Brain (organoid and tissue), 16 donors: ENCODE measurements at places on chromosomes 2 and 18.

GRCh38 chr2:182349268-182349667, 77.6 kb downstream of the PDE1A start:
- no peak for DNase-seq

GRCh38 chr2:47016172-47016913, 100.7 kb upstream of the MCFD2 start:
- no peak for DNase-seq

DNA sequence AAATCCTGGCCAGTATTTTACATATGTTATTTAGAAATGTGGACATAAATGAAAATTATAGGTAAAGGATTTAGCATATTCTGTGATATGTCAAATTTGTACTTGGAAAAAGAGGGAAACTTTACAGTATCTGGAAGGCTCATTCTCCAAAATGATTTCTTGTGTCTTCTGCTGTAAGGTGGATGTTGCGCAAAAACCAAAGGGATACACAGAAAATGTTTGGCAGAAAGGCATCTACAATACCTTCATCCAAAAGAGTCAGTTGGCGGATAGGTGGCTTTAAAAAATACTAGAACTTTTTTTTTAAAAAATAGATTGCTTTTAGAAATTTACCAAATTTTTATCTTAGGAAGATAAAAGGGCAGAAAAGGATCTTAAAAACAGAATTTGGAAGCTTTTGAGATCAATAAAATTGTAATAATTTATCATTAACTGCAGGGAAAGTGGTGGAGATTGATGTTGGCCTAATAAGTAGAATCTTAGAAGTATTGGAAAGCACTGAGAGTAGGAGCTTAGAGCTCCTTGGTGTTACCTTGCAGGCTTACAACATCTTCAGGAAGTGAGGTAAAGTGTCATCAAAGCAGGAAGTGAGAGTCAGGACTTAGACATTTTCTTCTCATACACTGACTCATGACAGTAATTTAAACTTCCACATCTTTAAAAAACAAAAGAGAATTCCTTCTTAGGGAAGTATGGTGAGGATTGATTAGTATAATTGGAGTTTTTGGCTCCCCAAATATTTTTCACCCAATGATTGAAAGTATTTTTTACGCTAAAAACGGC, 2.1 kb downstream of the NABP1 start:
- DNase-seq, result no peak

DNA sequence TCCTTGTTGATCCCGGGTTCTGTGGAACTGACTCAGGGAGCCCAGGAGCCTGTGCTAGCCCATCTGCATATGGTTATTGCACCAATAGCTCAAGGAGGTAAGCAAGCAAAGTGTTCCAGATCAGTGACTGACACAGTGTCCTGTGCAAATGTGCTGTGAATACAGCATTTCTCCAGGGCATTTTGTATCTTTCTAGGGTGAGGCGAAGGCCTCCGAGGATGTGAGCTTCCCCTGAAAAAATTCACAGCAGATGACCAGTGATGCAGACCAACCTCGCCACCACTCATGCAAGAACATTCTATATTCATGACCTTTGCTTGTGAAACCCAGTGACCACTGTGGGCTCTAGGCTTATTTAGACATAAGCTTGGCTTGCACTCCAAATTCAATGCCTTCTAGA, 15.2 kb upstream of the NT5DC4 start:
- no peak for DNase-seq

GRCh38 chr2:46580416-46580815, 101.1 kb downstream of the TMEM247 start:
- DNase-seq, result no peak

- no peak for DNase-seq
Measured at GRCh38 chr2:51013933-51014526, 17.9 kb downstream of the NRXN1 start.

DNA sequence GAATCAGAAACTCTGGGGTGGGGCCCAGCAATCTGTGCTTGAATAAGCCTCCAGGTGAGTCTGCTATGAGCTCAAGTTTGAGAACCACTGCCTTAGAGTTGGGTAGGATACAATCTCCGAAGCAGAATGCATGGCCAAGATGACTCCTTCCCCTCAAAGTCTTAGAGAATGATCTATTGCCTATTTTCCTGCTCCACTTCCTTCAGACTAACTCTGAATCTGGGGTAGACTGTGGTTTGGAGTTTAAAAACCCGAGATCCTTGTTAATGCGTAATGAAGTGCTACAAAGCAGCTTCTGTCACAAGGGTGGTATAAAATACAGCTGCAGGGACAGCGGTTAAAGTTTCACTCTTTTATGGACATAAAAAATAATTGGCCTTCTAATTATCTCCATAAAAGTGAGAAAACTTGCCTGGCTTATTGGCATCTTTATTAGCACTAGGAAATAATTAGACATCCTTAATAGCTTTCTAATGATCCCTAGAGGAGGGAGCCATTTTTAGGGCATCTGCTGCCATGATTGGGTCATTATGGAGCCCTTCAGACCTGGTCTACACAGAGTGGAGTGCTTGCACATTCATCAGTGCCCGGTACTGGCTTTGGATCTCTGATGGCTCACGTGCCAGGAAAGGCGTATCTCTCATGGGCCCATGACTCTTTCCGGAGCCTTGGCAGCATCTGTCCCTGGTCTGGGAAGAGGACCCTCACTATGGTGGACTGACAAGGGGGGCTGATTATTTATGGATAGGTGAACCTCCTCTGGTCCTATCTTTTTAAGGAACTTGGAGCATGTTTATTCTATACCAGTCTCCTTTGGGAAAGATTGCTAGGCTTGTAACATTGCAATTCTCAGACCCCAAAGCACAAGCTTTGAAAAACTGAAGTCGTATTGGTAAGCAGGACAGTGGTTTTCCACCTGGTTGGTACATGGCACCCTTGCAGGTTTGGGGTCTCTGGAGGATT, 28.2 kb downstream of the SIX2 start:
- DNase-seq, result no peak

DNA sequence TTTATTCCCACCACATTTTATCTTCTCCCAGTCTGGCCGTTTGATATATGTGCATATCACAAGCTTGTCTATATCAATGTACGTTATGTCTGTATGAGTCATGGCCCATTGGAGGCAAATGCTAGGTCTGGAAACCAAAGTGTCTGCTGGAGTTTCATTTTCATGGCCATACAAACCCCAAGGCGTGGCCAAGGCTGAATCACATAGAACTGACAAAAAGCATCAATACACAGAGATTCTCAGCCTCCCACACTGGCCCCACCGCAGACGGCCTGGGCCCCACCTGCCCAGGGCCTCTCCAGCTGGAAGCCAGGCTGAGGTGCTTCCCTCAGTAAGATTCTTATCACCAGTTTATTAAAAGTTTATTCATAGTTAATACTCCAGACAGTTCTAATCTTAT, 40.5 kb upstream of the SALL3 start:
- DNase-seq, result no peak
